Activated CD4-positive, CD25-positive, alpha-beta regulatory T cell (primary cell): ENCODE measurements at places on chromosomes 12 and 14.

GRCh38 chr12:13181375-13182070, 15.0 kb upstream of the EMP1 start:
- no peak for DNase-seq

DNA sequence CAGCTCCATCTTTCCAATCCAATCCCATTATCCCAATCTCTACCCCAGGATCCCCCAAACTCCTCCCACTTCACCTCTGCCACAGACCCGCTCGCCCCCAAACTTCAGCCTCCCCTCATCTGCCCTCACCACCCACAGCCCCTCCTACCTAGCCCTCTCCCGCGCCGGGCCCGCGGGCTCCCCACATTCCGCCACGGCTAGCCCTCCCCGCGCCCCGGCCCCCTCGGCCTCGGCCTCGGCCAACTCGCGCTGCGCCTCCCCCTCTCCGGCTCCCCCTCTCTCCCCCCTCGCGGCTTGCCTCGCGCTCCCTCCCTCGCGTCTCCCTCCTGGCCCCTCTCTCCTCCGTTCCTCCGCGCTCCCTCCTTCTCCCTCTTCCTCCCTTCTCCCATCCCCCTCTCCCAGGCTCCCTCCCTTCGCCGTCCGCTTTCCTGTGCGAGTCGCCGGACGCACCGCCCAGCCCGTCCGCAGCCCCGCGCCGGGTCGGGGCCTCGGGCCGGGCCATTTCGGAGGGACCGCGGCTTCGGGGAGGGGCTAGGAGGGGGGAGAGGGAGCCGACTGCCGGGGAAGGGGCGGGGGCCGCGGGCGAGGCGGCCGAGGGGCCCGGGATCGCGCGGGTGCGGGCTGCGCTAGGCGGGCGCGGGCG, at the start of gene ATN1:
Gene ATN1, plus strand, starts transcription at position 581 of the 643 bp plus-strand sequence. CDS start 6,043 bp downstream, outside the sequence.
- no peak for DNase-seq

GRCh38 chr12:14937689-14938088, 648 bp downstream of the ERP27 start:
- no peak for DNase-seq

DNA sequence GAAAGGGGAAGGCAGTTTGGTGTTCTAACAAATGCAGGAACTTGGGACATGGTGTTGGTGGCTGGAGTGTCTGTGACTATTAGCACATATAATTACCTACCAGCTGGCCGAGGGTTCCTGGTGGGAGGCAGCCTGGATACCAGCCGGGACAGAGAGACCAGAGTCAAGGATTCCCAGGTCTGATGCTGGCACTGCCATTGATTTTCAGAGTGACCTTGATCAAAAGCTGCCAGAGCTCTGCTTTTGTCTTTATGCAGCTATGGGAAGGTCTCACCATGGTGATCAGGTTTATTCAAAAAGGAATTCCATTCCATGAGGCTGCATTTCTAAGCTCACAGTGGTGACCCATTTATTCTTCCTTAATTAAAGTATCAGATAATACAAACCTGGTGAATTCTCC, 101.0 kb upstream of the PWP1 start:
- no peak for DNase-seq

DNA sequence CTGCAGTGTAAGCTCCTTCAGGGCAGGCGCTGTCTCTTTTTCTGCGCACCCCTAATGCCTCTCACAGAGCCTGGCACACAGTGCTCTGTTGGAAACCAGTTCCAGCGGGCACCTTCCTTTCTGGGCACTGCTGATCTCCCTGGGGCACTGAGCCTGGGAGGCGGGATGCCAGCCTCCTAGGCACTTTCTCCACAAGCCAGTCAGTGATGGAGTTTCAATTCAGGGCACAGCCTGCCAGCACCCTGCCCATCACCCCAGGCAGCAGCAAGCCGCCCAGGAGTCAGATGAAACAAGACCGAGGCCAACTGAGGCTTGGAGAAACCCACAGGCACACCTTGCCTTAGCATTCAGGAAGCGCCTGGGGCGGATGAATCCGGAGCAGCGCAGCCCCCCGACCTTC, 5.7 kb upstream of the CTDSP2 start:
- no peak for DNase-seq
